ENCODE measurements at places on chromosomes 13 and 19. TPM values are rescaled to one million over a fixed set of nuclear protein-coding genes. Genes with fewer than 3 reads are reported as not detected.

Gene LILRB2
- polyA plus RNA-seq, result 1.3 TPM

Gene DPY19L3
- polyA plus RNA-seq, result 4.4 TPM

Gene CYP2A6
- not detected for polyA plus RNA-seq

Gene HDGFL2
- 33.4 TPM for polyA plus RNA-seq

Gene FUT6
- 0.03 TPM for polyA plus RNA-seq

Gene ARHGEF1
- polyA plus RNA-seq, result 20.4 TPM

Gene TTC9B
- polyA plus RNA-seq, result not detected

Gene SMIM7
- 53.9 TPM for polyA plus RNA-seq

Gene C19orf67
- not detected for polyA plus RNA-seq

Gene PIBF1
- 6.0 TPM for polyA plus RNA-seq

Gene OR7G3
- polyA plus RNA-seq, result not detected

Gene ZNF418
- polyA plus RNA-seq, result 1.6 TPM

Gene S1PR5
- 0.07 TPM for polyA plus RNA-seq

Gene TNFRSF19
- 0.41 TPM for polyA plus RNA-seq

Gene C1QTNF9
- polyA plus RNA-seq, result 1.8 TPM

Gene HS6ST3
- 0.10 TPM for polyA plus RNA-seq

Gene LAIR1
- 0.95 TPM for polyA plus RNA-seq

All from psoas muscle (tissue), 8 donors.